ENCODE measurements at places on chromosomes 11 and 22.

- no peak for DNase-seq
Measured at GRCh38 chr11:128686745-128687177, 7.1 kb upstream of the FLI1 start.

GRCh38 chr11:128048121-128048520 is 539.2 kb downstream of the ETS1 start:
- DNase-seq, result peak; percentile 75

GRCh38 chr11:11677672-11678356 is 56.0 kb upstream of the GALNT18 start:
- no peak for DNase-seq

GRCh38 chr11:111426617-111427016 is 47.5 kb upstream of the POU2AF1 start:
- DNase-seq, result no peak

Data from kidney tubule cell (primary cell).